ENCODE measurements at places on chromosomes 5 and 9.

DNA sequence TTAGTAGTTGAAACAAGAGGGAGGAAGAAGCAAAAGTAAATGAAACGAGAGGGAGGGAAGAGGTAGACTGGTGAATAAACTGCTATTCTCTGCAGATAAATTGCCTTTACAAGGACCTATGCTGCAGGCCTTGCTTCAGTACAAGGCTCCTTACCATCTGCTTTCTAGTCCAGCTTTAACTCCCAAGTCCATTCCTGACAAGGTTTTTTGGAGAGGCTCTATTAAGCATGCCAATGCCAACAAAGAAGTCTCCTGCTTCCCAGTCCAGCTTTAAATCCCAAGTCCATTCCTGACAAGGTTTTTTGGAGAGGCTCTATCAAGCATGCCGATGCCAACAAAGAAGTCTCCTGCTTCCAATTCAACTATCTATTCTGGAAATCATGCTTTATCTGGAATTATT, 244.9 kb downstream of the GABRB2 start:
- DNase-seq = no peak

DNA sequence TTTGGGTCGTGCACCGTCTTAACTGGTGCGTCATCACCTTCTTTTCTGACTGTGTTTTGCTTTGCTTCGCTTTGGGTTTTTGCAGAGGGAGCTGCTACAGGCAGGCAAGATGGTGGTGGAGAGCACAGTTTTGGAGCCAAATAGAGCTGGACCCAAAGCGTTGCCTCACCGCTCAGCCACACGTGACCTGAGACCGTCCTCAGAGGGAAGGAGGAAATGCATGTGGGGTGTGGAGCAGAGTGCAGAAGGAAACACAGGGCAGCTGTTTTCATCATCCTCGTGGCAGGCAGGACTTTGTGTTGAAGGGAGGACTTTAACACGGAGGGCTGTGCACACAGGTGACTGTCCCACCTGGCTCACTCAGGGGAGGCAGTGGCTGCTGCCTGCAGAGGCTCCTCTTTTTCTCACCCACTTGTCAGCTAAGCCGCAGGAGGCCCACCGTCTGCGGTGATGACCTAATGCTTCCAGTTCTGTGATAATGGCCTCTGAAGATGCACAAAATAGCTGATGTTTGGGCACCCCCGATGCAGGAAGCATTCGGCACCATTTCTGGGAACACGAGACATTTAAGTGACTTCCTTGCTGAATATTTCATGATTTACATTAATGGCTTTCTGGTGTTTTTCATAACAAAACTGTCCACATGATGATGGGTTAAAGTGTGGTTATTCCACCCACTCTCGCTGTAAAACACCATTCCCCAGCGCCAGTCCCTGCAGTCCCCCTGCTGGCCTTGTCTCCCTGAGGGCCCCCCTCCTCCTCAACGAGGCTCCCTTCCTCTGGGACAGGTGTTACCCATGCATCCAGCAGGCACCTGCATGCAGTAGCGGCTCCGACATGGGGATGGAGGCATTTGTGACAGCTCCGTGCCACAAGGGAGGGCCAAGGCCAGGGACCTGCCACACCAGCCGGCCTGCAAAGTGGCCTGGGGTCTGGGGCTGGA, 12.4 kb upstream of the UBAC1 start:
- no peak for DNase-seq

GRCh38 chr9:85182383-85182782, 512.9 kb downstream of the NTRK2 start:
- peak; percentile 12 for DNase-seq

DNA sequence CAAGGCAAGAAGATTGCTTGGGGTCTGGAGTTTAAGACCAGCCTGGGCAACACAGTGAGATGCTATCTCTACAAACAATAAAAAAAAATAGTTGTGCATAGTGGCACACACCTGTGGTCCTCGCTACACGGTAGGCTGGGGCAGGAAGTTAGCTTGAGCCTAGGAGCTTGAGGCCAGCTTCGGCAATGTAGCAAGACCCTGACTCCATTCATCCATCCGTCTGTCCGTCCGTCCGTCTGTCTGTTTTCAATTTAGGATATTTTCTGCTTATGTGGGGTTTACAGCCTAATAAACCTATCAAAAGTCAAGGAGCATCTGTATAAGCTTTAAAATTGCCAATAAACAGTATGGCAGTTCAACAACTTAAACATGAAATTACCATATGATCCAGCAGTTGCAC, 19.7 kb downstream of the HMGCR start:
- no peak for DNase-seq
